ENCODE measurements at places on chromosomes 16 and 17. TPM values are rescaled to one million over a fixed set of nuclear protein-coding genes. Genes with fewer than 3 reads are reported as not detected.

The BRIP1 gene
- 4.5 TPM for total RNA-seq

The WFDC1 gene
- total RNA-seq, result not detected

The TIGD7 gene
- 1.0 TPM for total RNA-seq

The CDH3 gene
- total RNA-seq, result 0.41 TPM

The UMOD gene
- total RNA-seq, result not detected

The CLEC18C gene
- not detected for total RNA-seq

The CLEC10A gene
- total RNA-seq, result not detected

Measured in A549 treated with Mapracorat at 1 μM for 4 hours (cell line).